Activated naive CD8-positive, alpha-beta T cell treated with anti-CD3 and anti-CD28 coated beads, Interleukin-2, amount 10 ng/mL, durations not matched to agents 7 days and 5 days (primary cell): ENCODE measurements at places on chromosomes 7 and 10. TPM values are rescaled to one million over a fixed set of nuclear protein-coding genes. Genes with fewer than 3 reads are reported as not detected.

- H3K36me3 ChIP-seq = no peaks in the 10 kb centered on the region
- peaks cover 22% of the 10 kb centered on the region for H3K27me3 ChIP-seq
- no peak for DNase-seq
- peaks cover 1% of the 10 kb centered on the region for H3K4me1 ChIP-seq
These were observed 305.3 kb upstream of the NFE2L3 start for GRCh38 chr7:25846722-25847121.

DNA sequence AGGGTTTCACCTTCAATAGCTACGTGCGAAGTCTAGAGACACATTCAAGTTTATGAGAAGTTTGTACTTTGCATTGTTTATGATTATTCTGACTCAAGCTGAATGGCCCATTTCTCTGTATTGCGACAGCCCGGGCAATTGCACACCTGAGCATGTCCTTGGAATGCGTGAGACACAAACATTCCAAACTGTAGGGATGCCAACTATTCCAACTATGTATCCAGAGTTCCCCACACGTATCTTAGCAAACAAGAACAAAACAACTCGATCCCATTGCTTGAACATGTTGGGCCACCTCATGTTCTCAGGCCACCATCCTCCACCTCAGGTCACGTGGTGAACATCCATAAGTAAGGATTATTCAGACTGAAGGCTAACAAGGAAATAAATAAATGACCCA is 51.4 kb upstream of the EGFR start:
- no peak overlapping the region for H3K4me3 ChIP-seq
- H3K27ac ChIP-seq = no peak overlapping the region
- no peaks in the 10 kb centered on the region for H3K36me3 ChIP-seq
- H3K27me3 ChIP-seq = no peaks in the 10 kb centered on the region
- no peaks in the 10 kb centered on the region for H3K4me1 ChIP-seq

Gene AGMO
- total RNA-seq = not detected

- H3K4me1 ChIP-seq = peaks cover 1% of the 10 kb centered on the region
- H3K27me3 ChIP-seq = no peaks in the 10 kb centered on the region
- H3K4me3 ChIP-seq = no peak overlapping the region
- H3K36me3 ChIP-seq = peaks cover 27% of the 10 kb centered on the region
- DNase-seq = no peak
- no peak overlapping the region for H3K27ac ChIP-seq
These were observed 66.1 kb downstream of the AGK start for GRCh38 chr7:141617280-141617679.

GRCh38 chr7:108442039-108442568 is 14.1 kb downstream of the NRCAM start:
- peaks cover 3% of the 10 kb centered on the region for H3K4me1 ChIP-seq
- no peak for DNase-seq
- H3K36me3 ChIP-seq = no peaks in the 10 kb centered on the region
- H3K27me3 ChIP-seq = no peaks in the 10 kb centered on the region
- no peak overlapping the region for H3K27ac ChIP-seq
- no peak overlapping the region for H3K4me3 ChIP-seq

DNA sequence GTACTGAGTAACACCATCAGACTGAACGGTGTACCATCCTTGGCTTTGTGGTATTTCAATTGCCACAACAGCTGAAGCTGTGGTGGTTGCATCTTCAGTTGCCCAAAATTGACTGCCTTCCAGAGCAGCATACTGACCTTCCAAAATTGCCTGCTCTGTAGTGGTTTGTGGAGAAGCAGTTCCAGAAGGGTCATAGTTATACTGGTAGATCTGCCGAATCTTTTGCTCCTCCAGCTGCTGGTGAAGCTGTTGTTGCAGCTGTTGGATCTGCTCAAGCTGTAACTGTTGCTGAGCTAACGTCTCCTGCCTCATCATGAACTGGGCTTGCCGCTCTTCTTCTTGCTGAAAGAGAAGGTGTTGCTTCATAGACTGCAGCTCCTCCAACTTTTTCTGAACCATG is 212.2 kb downstream of the PCLO start:
- H3K36me3 ChIP-seq = no peaks in the 10 kb centered on the region
- no peaks in the 10 kb centered on the region for H3K4me1 ChIP-seq
- H3K27me3 ChIP-seq = no peaks in the 10 kb centered on the region
- no peak overlapping the region for H3K27ac ChIP-seq

Gene PUS7
- 8.2 TPM for total RNA-seq

- DNase-seq = no peak
- H3K36me3 ChIP-seq = no peaks in the 10 kb centered on the region
- no peaks in the 10 kb centered on the region for H3K4me1 ChIP-seq
These were observed 37.0 kb upstream of the CNNM1 start for GRCh38 chr10:99292159-99292558.

DNA sequence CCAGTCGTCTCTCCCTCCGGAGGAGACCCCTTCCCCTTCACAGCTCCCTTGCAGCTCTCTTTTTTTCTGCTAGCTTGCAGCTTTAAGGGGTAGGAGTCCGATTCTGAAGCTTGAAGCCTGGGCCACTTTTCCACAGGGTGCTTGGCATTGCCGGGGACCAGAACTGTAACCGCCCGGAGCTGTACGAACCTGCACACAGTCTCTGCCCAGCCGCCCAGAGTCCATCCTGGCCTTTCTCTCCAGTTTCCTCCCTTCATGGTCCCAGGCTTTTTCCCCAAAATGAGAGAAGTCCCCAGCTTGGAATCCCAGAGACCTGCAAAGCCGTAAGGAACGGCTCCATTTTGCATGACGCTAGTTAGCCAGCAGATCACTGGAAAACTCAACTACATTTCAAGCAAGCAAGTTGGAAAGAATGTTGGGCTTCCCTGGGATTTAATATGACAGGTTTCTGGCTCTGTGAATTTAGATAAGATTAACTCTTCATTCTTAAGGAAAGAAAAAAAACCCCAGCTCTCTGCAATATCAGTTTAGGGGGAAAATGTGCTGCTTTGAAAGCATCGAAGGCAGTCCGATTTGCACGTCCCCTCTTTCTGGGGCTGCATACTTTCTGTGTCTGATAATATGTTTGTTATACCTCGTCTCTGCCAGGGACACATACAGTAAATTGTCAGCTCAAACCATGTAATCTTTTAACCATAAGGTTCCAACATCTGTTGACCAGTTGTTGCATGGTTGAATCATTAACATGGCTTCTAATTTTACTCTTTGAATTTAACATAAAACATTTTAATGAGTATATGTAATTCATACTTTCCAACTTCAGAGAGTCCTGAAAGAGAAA is 190.0 kb upstream of the LYZL2 start:
- H3K27me3 ChIP-seq = peaks cover 1% of the 10 kb centered on the region
- no peak for DNase-seq
- H3K36me3 ChIP-seq = no peaks in the 10 kb centered on the region
- no peaks in the 10 kb centered on the region for H3K4me1 ChIP-seq

Gene PLAU
- total RNA-seq = 0.61 TPM

Gene FBXL15
- total RNA-seq = 11.7 TPM

DNA sequence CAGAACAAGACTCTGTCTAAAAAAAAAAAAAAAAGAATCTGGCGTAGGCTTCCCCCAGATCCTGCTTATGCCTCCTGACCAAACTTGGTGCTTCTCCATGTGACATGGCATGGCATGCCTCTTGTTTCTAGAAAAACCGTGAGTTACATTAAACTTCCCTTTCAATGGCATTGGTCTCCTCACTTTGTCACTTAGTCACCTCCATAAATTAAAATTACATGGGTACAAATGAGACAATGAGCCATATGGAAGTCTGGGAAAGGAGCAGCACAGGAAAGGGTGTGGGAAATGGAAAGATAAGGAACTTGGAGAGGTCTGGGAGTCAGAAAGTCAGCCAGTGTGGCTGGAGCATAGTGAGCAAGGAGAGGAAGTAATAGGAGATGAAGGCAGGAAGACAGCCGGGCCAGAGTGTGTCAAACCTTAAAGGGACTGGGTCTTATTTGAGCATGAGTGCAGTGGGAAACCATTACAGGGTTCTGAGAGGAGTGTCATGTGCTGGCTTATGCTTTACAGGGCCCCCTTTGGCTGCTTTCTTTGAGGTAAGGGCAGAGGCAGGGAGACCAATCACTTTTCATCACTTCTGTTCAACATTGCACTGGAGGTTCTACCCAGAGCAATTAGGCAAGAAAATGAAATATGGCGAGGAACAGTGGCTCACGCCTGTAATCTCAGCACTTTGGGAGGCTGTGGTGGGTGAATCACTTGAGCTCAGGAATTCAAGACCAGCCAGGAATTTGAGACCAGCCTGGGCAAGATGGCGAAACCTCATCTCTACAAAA is 21.3 kb upstream of the ZMIZ2 start:
- H3K27me3 ChIP-seq = peaks cover 4% of the 10 kb centered on the region
- H3K4me1 ChIP-seq = peaks cover 5% of the 10 kb centered on the region
- H3K4me3 ChIP-seq = no peak overlapping the region
- no peak overlapping the region for H3K27ac ChIP-seq
- H3K36me3 ChIP-seq = no peaks in the 10 kb centered on the region
- no peak for DNase-seq

DNA sequence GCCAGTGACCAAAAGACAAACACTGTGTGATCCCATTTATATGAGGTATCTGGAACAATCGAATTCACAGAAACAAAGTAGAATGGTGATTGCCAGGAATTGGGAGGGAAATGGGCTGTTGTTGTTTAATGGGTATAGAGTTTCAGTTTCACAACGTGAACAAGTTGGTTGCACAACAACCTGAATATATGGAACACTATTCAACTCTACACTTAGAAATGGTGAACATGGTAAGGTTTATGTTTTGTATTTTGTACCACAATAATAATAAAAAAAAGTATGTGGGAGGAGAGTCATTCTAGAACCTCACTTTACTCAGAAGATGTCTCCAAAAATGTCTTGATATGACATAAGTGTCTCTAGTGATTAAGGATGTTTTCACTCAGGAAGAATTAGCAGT is 85.2 kb upstream of the SGCE start:
- H3K4me3 ChIP-seq = no peak overlapping the region
- H3K36me3 ChIP-seq = no peaks in the 10 kb centered on the region
- peaks cover 2% of the 10 kb centered on the region for H3K27me3 ChIP-seq
- H3K4me1 ChIP-seq = no peaks in the 10 kb centered on the region
- no peak for DNase-seq

Gene RGR
- not detected for total RNA-seq

DNA sequence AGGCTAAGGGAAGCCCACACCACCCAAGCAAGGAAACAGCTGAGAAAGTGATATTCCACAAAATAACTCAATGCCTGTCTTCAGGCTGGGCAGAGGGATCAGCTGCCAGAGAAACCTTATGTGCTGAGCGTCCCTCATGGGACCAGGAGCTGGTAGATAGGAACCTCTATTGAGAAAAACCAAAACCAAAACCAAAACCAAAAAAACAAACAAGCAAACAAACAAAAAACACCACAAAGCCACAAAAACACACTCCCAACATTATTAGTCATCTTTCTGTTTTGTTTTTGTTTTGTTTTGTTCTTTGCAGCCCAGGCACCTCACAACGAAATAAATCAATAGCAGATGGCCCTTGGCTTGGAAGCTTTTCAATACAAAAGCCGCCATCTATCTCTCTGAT is 760.8 kb upstream of the CELF2 start:
- H3K36me3 ChIP-seq = no peaks in the 10 kb centered on the region
- no peak overlapping the region for H3K27ac ChIP-seq
- no peaks in the 10 kb centered on the region for H3K4me1 ChIP-seq
- no peaks in the 10 kb centered on the region for H3K27me3 ChIP-seq
- no peak overlapping the region for H3K4me3 ChIP-seq

Gene PNLIPRP1
- total RNA-seq = not detected

DNA sequence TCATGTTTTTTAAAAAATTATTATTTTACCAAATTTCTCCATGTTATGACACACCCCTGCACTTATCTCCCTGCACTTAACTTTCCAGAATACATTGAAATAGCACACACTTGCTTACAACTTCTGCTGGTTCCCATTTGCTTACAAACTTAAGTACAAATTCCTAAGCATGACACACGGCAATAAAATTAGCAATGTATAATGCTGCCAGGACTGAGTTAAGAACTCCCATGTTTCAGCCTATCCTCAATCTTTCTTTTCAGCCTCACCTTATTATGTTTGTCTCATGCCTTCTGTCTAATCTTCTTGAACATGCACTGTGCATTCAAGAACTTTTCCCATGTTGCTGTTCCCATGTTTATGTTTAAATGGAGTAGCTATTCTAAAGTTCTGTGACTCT is 40.8 kb downstream of the PRPS1L1 start:
- no peak for DNase-seq
- no peaks in the 10 kb centered on the region for H3K36me3 ChIP-seq
- H3K4me1 ChIP-seq = no peaks in the 10 kb centered on the region
- no peak overlapping the region for H3K4me3 ChIP-seq
- H3K27me3 ChIP-seq = peaks cover 7% of the 10 kb centered on the region

GRCh38 chr10:42974693-42975002 is 102.2 kb upstream of the RET start:
- no peak overlapping the region for H3K27ac ChIP-seq
- H3K4me3 ChIP-seq = no peak overlapping the region
- H3K36me3 ChIP-seq = no peaks in the 10 kb centered on the region
- H3K4me1 ChIP-seq = peaks cover 4% of the 10 kb centered on the region
- no peak for DNase-seq

DNA sequence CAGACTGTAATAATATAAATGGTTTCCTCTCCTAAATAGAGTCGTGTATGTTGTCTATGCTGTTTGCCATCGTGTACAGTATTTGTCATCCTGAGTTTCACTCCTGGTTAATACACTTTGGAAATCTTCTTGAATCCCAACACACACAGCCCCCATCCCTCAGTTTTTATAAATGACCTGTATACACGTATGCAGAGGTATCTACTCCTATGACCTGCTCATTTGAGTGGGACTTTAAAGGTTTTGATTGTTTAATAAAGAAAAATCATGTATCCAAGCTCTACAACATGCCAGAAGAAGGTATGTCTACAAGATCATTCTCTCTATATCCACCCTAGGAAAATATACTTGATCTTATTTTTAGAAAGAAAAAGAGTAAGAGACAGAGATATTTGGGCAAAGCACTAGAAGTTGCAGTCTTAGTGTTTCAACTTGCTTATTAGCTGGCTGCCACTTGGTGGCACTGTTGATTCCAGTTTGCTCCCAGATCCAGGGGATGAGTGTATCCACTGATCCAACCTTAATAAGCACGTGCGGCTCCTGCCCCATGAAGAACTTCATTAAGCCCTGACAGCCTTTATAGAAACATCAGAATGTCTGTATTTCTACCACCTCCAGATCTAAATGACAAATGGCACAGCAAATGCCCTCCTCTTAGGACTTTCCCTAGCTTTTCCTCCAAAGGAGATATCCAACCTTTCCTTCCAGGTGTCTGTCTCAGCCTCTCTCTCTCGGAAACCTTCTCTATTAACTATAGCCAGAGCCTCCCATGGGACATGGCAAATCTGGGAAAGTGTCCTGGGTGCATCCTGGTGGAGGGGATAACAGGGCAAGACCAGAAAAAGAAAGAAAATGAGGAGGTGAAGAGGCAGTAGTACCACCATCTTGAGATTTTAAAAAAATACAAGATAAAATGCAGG is 181.6 kb upstream of the NEBL start:
- no peak for DNase-seq
- peaks cover 6% of the 10 kb centered on the region for H3K27me3 ChIP-seq
- no peaks in the 10 kb centered on the region for H3K4me1 ChIP-seq
- H3K27ac ChIP-seq = no peak overlapping the region
- no peak overlapping the region for H3K4me3 ChIP-seq

Gene CCZ1
- total RNA-seq = 76.1 TPM

Gene VWA2
- total RNA-seq = not detected

Gene HOXA1
- total RNA-seq = 0.72 TPM

- H3K4me3 ChIP-seq = no peak overlapping the region
- H3K36me3 ChIP-seq = no peaks in the 10 kb centered on the region
- peaks cover 19% of the 10 kb centered on the region for H3K4me1 ChIP-seq
- no peak for DNase-seq
These were observed 292.5 kb downstream of the CCDC3 start for GRCh38 chr10:12709000-12709401.

Gene PRLHR
- total RNA-seq = not detected
